ENCODE measurements at places on chromosomes 6 and 20.

GRCh38 chr20:51760905-51761546, 7.2 kb downstream of the ATP9A start:
- no peak for DNase-seq

- DNase-seq: peak; percentile 83
These were observed 15.8 kb upstream of the RNF182 start for GRCh38 chr6:13908955-13909381.

GRCh38 chr6:52872031-52872430, 31.4 kb upstream of the GSTA5 start:
- DNase-seq: no peak

GRCh38 chr20:1269235-1269634, 3.1 kb downstream of the SNPH start:
- no peak for DNase-seq
